ENCODE measurements at places on chromosomes 3 and 15. TPM values are rescaled to one million over a fixed set of nuclear protein-coding genes. Genes with fewer than 3 reads are reported as not detected.

GRCh38 chr3:193837347-193837827 lies 244.4 kb downstream of the OPA1 start:
- H3K36me3 ChIP-seq, result no peaks in the 10 kb centered on the region
- peaks cover 13% of the 10 kb centered on the region for H3K4me1 ChIP-seq
- H3K4me3 ChIP-seq, result no peak overlapping the region

GRCh38 chr3:41863024-41863423 lies 98.9 kb downstream of the ULK4 start:
- H3K4me1 ChIP-seq, result no peaks in the 10 kb centered on the region
- H3K36me3 ChIP-seq, result no peaks in the 10 kb centered on the region
- H3K4me3 ChIP-seq, result no peak overlapping the region
- H3K27ac ChIP-seq, result no peak overlapping the region
- no peak for DNase-seq

DNA sequence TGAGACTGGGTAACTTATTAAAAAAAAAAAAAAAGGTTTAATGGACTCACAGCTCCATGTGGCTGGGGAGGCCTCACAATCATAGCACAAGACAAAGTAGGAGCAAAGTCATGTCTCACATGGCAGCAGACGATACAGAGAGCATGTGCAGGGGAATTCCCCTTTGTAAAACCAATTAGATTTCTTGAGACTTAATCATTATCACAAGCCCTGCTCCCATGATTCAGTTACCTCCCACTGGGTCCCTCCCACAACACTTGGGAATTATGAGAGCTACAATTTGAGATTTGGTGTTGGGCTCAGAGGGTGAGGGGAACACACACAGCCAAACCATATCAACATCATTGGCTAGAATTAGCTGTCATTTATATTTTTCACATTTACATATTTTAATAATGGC lies 221.0 kb downstream of the RSRC1 start:
- no peak overlapping the region for H3K4me3 ChIP-seq
- H3K36me3 ChIP-seq, result no peaks in the 10 kb centered on the region
- H3K4me1 ChIP-seq, result no peaks in the 10 kb centered on the region
- no peak for DNase-seq
- no peak overlapping the region for H3K27ac ChIP-seq
- H3K27me3 ChIP-seq, result no peaks in the 10 kb centered on the region

DNA sequence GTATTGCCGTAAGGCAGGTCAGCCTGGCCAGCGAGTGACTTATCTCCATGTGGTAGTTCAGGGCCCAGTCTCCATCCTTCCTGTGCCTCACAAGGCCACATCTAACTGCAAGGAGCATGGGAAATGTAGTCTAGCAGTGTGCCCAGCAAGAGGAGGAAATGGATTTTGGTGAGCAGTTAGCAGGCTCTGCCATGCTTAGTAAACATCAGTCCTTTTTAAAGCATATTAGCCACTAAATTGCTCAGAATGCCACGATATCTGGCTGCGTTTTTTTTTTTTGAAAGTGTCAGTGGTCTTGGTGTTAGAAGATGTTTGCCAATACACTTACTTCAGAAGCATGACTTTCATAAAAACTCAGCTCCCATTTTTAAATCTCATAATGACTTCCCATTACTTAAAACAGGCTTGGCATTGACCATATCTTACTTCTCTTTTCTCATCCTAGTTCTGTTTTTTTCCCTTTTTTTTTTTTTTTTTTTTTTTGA lies 470.2 kb upstream of the TPRG1 start:
- no peak overlapping the region for H3K4me3 ChIP-seq
- no peaks in the 10 kb centered on the region for H3K4me1 ChIP-seq
- no peaks in the 10 kb centered on the region for H3K27me3 ChIP-seq
- H3K36me3 ChIP-seq, result no peaks in the 10 kb centered on the region
- H3K27ac ChIP-seq, result no peak overlapping the region

- DNase-seq, result no peak
- H3K4me1 ChIP-seq, result no peaks in the 10 kb centered on the region
- no peaks in the 10 kb centered on the region for H3K27me3 ChIP-seq
- H3K27ac ChIP-seq, result no peak overlapping the region
- no peaks in the 10 kb centered on the region for H3K36me3 ChIP-seq
Measured at GRCh38 chr3:16849229-16849628, 35.5 kb upstream of the PLCL2 start.

DNA sequence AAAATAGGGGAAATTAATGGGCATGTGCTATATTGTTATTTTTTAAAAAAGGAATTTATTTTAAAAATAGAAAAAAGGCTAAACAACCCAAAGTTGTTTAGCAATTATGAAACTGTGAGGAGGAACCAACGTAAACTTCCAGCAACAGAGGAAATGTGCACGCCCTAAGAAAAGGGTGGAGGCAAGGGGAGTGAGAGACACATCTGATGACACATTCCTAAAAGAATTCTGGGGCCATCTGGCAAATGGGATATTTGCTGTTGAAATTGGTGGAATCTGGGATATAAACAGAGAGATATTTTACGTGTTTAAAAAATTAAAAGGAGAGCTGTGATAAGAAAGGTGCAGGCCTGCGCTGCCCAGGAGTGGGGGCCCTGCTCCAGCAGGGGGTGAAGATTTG lies 50.8 kb upstream of the MUC13 start:
- no peaks in the 10 kb centered on the region for H3K36me3 ChIP-seq
- peak overlapping the region; percentile 84 for H3K27ac ChIP-seq

DNA sequence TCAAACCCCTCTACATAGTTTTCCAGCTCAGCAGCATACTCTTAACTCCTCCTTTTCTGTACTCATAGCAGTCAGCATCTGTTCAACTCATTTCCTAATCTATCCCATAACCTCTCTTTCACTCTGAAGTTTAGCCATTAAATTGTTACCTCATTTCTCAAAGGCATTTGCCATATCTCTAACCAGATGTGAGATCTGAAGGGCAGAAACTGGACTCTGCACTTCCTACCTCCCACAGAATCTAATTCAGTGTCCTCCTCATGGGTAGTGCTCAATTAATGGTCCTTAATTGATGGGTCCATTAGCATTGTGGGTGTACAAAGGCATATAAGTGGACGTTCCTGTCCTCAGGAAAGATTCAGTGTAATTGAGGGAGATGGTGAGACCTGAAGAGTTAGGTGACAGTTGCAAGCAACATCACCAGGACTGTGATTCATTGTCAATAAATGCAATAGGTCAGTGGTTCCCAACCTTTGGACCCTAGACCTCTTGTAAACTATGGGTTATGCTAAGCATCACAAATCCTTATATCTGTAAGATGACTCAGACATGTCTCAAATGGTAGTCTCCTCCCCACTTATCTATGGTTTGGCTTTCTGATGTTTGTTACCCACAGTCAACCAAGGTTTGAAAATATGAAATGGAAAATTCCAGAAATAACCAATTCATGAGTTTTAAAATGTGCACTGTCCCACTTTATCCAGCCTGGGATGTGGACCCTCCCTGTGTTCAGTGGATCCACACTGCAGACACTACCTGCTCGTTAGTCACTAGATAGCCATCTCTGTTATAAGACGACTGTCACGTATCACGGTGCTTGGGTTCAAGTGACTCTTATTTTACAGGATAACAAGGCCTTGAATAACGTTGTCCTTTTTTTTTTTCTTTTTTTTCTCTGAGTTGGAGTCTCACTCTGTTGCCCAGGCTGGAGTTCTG lies 25.0 kb upstream of the UACA start:
- no peaks in the 10 kb centered on the region for H3K36me3 ChIP-seq
- peak; percentile 79 for DNase-seq
- peak overlapping the region; percentile 73 for H3K27ac ChIP-seq
- H3K4me3 ChIP-seq, result no peak overlapping the region

DNA sequence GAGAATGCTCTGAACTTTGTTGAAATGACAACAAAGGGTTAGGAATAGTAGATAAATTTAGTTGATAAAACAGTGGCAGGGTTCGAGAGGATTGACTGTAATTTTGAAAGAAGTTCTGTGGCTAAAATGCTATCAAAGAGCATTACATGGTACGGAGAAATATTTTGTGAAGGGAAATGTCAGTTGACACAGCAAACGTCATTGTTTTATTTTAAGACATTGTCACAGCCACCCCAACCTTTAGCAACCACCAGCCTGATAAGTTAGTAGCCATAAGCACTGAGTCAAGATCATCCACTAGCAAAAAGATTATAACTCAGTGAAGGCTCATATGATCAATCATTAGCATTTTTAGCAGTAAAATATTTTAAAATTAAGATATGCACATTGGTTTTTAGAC lies 8.7 kb upstream of the ST3GAL6 start:
- no peaks in the 10 kb centered on the region for H3K27me3 ChIP-seq
- H3K27ac ChIP-seq, result no peak overlapping the region
- peaks cover 6% of the 10 kb centered on the region for H3K4me1 ChIP-seq
- no peaks in the 10 kb centered on the region for H3K36me3 ChIP-seq

DNA sequence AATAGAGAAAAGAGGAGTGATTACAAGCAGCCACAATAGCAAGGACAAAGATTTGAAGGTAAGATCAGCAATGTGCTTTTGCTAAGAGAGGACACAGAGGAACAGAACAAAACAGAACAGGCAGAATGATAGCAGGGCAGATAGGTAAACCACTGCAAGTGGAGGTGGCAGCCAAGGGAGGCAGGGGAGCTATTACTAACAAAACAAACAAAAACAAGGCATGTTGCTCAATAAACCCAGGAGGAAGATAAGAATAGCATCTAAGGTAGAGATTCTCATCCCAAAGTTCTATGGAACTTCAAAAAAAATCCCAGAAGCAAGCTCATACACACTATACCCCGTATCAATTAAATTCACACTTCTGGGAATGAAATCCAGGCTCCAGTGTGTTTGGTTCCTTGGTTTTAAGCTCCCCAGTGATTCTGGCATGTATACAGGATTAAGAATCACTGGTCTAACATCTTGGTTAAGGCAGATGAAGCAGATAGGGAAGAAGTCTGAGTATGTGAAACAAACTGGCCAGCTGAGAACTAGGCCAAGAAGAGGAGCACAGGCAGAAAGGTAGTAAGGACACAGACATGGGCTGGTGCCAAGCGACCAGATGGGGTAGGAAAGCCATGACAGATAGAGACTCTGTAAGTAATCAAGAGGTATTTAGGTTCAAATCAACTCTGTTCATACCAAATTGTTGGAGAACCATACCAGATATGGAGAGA lies 189.2 kb downstream of the DTWD1 start:
- H3K4me1 ChIP-seq, result peaks cover 4% of the 10 kb centered on the region
- H3K4me3 ChIP-seq, result no peak overlapping the region
- no peaks in the 10 kb centered on the region for H3K36me3 ChIP-seq
- H3K27me3 ChIP-seq, result no peaks in the 10 kb centered on the region

GRCh38 chr3:56826831-56827722 lies 25.3 kb upstream of the ARHGEF3 start:
- no peaks in the 10 kb centered on the region for H3K36me3 ChIP-seq
- no peak for DNase-seq
- H3K4me3 ChIP-seq, result no peak overlapping the region
- no peak overlapping the region for H3K27ac ChIP-seq
- H3K4me1 ChIP-seq, result peaks cover 46% of the 10 kb centered on the region

GRCh38 chr15:60520013-60520824 lies 41.3 kb upstream of the ICE2 start:
- H3K4me3 ChIP-seq, result no peak overlapping the region
- no peaks in the 10 kb centered on the region for H3K36me3 ChIP-seq
- peaks cover 3% of the 10 kb centered on the region for H3K4me1 ChIP-seq

DNA sequence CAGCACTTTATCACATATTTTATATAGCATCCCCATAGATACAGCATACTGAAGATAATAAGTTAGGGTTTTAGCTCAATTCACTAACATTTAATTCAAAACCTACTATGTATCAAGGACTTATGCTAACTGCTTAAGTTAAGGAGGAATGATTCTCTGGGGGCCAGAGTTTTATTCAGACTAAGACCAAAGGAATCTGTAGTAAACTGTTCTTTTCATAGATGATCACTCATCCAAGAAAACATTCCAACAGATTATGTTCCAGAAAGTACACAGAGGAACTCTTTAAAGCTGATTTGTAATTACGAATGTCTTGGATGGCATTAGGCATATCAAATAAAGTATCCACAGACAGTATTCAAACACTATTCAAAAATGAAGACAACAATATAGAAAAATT lies 226.4 kb downstream of the SCAPER start:
- no peak for DNase-seq
- H3K36me3 ChIP-seq, result no peaks in the 10 kb centered on the region
- H3K4me1 ChIP-seq, result no peaks in the 10 kb centered on the region
- no peak overlapping the region for H3K4me3 ChIP-seq
- no peaks in the 10 kb centered on the region for H3K27me3 ChIP-seq

DNA sequence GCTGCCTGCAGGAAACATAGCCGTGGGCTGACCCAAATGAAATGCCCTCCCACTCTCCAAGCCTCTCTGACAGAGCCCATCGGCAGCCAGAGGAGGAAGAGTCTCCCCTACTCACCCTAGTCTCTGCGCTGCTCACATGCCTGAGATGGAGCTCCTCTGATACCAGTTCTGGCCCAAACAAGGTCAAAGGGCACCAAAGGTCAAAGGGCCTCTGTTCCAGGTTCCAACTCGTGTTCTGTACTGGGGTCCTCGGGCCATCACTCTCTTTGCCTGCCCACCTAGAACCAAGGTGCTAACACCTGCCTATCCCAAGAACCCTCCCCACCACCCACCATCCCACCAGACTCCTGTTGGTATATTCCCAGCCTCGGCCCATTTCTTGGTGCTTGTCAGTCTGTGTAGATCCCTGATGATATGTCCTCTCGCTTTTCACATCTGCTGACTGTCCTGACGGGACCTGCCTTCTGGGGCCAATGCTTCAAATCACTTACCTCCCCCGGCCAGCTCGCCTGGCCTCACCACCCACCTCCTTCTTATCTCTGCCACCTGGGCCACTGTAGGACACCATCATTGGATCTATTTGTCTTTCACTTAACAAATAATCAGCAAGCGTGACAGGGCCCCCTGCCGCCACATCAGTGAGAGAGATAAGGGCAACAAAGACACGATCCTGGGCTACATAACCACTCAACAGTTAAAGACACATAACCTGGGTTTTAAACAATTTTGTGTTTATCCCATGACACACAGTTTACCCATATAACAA lies 90.4 kb downstream of the SRGAP3 start:
- peak; percentile 44 for DNase-seq
- no peaks in the 10 kb centered on the region for H3K4me1 ChIP-seq
- no peak overlapping the region for H3K27ac ChIP-seq
- H3K27me3 ChIP-seq, result no peaks in the 10 kb centered on the region
- H3K36me3 ChIP-seq, result no peaks in the 10 kb centered on the region

- H3K36me3 ChIP-seq, result no peaks in the 10 kb centered on the region
- no peaks in the 10 kb centered on the region for H3K27me3 ChIP-seq
- peaks cover 30% of the 10 kb centered on the region for H3K4me1 ChIP-seq
- no peak overlapping the region for H3K4me3 ChIP-seq
Measured at GRCh38 chr3:178381971-178382448, 154.2 kb upstream of the KCNMB2 start.

DNA sequence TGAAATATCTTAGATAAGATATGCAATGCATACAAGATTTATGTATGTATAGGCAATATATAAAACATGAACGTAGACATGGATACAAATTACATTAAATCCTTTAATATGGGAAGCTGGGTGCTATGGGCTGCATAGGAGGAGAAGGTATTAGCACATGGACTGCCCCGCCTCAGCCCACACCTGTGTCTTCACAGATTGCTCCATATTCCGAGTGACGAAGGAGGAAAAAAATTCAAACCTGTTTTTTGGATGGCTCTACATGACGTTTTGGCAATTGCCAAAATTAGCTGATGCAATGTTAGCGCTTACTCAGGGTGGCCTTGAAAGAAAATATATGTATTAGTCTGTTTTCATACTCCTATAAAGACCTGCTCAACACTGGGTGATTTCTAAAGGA lies 223.4 kb upstream of the SLCO3A1 start:
- H3K36me3 ChIP-seq, result no peaks in the 10 kb centered on the region
- no peaks in the 10 kb centered on the region for H3K27me3 ChIP-seq
- H3K4me3 ChIP-seq, result no peak overlapping the region
- DNase-seq, result no peak
- H3K4me1 ChIP-seq, result no peaks in the 10 kb centered on the region

Gene TRANK1
- total RNA-seq, result 16.7 TPM

Gene DISP2
- total RNA-seq, result 0.12 TPM

All from hepatocyte (in vitro differentiated cells).